ENCODE measurements at places on chromosomes 6 and 20.

- DNase-seq: peak; percentile 78
Observed at GRCh38 chr20:24838546-24839535, 110.2 kb upstream of the CST7 start.

DNA sequence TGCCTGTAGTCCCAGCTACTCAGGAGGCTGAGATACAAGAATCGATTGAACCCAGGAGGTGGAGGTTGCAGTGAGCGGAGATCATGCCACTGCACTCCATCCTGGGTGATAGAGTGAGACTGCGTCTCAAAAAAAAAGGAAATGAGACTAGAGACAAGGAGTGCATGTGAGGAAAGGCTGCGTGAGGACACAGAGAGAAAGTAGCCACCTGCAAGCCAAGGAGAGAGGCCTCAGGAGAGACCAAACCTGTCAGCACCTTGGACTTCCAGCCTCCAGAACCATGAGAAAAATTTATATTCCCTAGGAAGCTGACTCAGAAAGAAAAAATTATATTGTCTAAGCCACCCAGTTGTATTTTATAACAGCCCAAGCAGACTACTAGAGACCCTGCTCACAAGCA, 7.4 kb upstream of the BEND3 start:
- no peak for DNase-seq

DNA sequence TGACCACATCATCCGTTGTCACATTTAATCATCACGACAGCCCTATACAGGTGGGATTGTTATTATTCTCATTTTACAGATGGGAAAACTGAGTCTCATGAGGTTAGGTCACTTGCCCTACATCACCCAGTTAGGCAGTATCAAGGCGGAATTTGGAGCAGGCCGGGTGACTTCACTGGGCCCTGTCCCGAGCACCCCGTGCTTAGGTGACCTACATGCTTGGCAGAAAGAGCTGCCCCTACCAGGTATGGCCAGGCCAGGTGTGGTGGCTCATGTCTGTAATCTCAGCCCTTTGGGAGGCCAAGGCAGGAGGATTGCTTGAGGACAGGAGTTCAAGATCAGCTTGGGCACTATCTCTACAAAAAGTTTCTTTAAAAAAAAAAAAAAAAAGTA, 44.0 kb downstream of the RIN2 start:
- no peak for DNase-seq

- DNase-seq: no peak
Observed at GRCh38 chr20:21397341-21398108, at the start of gene NKX2-4. Gene NKX2-4 (minus strand): TSS chr20:21397526. CDS start chr20:21397399, 127 bp downstream.

GRCh38 chr6:16306334-16306733, 67.9 kb downstream of the GMPR start:
- DNase-seq: no peak

DNA sequence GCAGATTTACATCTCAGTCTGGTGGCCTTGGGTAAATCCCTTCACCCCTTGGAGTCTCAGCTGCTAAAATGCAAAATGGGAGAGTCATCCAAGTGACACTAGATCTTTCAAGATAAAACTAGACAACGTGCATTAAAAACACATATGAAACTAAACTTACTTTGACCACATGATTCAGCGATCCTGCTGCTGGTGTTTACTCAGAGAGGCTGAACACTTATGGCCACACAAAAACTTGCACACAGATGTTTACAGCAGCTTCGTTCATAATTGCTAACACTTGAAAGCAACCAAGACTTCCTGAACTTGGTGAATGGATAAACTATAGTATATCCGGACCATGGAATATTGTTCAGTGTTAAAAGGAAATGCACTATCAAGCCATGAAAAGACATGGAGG, 55.3 kb upstream of the GPR6 start:
- no peak for DNase-seq

DNA sequence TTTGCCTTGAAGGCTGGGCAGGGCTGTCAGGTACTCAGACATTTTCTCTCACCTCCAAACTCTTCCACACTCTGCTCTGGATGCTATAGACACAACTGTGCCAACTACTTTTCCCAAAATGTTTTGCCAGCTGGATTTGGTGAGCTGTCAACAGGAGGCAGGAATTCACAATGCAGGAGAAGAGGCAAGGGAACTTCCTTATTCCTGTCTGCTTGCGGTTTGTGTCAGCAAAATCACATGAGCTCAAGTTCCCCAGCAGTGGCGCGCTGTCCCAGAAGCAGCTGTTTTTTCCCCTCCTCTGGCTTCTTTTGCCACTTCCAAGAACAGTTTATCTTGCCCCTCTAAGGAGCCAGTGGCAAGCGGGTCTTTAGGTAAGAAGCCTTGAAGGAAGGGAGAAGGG, 608.2 kb downstream of the PRKN start:
- DNase-seq: no peak

DNA sequence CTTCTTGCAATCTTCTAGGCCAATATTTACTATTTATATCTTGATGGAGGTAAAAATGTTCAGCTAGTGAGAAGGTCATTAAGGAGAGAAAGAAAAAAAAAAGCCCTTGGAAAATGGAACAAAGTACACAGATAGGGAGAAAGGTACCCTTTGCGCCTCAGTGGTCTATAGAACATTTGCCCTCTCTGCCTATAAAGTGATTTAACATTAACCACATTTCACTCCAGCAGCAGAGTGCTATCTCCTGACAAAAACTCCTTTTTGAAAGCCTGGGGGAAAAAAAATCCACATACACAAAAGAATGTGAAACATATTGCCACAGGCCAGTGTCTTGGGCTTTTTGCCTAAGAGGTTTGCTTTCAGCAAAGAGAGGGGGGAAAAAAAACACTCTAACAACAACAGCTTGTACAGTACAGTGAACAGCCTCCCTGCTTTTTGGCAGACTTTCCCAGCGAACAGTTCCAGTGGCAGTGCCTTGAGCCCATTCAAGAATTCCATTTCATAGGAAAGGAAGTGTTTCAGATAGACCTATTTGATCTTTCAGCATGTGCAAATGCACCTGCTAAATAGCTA, 695 bp downstream of the ARHGAP18 start:
- DNase-seq: no peak

- DNase-seq: no peak
Observed at GRCh38 chr6:154123155-154123956, 84.3 kb downstream of the OPRM1 start.

- no peak for DNase-seq
Observed at GRCh38 chr6:125759959-125760457, 10.6 kb downstream of the HEY2 start.

All from kidney capillary endothelial cell (primary cell).